ENCODE measurements at places on chromosomes 11 and 22.

GRCh38 chr11:134677397-134677822 lies 265.4 kb upstream of the B3GAT1 start:
- no peak for DNase-seq

DNA sequence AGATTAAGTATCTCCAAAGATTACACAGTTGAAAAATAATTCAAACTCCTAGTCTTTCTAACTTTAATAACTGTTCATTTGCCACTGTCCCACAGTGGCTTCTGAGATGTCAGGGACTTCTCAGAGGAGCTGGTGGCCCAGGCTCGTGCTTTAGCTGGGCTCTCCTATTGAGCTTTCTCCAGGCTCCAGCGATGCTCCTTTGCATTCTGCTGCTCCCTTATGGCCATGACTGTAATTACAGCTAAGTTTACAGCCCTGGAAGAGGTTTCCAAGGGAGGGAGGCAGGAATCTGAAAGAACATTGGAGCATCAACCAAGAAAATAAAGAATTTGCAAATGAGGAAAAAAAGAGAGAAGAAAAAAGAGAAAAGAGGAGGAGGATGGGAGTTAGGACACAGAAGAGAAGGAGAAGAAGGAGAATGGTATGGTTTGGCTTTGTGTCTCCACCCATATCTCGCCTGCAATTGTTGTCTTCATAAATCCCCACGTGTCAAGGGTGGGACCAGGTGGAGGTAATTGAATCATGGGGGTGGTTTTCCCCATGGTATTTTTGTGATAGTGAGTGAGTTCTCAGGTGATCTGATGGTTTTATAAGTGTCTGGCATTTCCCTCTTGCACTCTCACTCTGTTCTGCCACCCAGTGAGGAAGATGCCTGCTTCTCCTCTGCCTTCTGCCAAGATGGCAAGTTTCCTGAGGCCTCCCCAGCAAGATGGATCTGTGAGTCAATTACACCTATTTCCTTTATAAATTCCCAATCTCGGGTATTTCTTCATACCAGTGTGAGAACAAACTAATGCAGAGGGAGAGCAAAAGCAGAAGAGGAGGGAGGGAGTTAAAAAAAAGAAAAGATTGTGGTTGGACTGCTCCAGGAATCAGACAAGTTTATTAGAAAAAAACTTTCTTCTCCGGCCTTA lies 857.0 kb downstream of the KCNA4 start:
- DNase-seq, result no peak

DNA sequence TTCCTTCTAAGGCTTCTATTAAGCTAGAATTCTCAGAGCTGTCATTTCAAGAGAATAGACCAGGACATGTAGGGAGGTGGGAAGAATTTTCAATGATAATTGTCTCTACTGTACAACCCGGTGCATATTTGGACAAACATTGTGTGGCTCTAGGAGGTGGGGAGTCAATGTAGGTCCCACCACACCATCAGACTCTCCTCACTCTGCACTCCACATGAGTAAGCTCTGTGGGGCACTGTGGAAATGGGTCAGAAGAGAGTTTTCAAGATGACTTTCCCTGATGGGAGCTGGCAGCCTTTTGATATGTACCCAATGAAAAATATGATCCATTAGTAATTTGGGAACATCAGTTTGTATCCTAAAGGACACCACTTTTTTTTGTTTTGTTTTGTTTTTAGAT lies 33.2 kb downstream of the OR2AG2 start:
- DNase-seq, result no peak

GRCh38 chr11:25702417-25702816 lies 629.5 kb upstream of the ANO3 start:
- no peak for DNase-seq

GRCh38 chr11:84420271-84420670 lies 1134.1 kb upstream of the CCDC90B start:
- DNase-seq, result no peak

DNA sequence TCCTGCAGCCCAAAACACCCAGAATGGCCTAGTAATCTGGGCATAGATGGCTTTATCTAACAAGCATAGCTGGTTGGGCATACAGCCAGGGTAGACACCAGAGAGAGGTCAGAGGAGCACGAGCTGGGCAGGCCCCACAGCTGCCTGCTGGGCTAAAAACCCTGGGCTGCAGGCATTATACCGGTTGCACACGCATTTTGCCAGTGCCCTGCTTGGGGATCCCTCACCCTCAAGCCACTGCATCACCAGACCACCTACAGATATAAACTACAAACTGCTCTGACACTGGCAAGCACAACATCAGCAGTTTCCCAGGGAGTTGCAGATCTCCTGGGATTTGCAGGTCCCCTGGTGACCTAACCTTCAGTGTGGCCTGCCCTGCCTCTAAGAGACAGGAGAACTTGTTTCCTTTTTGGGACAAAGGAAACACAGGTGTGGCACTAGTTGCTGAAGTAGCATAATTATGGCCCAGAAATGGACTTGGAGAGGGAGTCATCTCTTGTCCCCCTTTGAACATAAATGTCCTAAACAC lies 79.1 kb upstream of the SC5D start:
- DNase-seq, result no peak

DNA sequence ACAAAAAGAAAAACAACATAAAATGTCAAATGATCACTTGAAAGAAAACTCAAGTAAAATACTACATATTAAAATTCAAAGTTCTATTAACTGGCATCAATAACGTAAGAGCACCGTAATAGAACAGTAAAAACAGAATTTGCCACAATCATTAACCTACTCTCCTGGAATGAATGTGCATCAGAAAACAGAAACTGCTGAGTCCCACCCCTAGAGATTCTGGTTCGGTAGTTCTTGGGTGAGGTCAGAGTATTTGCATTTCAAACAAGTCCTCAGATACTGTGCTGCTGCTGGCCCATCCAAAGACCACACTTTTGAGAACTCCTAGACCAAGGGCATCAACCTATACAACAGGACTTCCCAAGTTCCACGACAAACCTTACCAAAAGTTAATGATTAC lies 23.5 kb downstream of the PITPNB start:
- DNase-seq, result no peak

- no peak for DNase-seq
Observed at GRCh38 chr22:48488149-48488551, 1339.5 kb downstream of the BRD1 start.

GRCh38 chr11:69319255-69320106 lies 25.5 kb downstream of the MYEOV start:
- no peak for DNase-seq

DNA sequence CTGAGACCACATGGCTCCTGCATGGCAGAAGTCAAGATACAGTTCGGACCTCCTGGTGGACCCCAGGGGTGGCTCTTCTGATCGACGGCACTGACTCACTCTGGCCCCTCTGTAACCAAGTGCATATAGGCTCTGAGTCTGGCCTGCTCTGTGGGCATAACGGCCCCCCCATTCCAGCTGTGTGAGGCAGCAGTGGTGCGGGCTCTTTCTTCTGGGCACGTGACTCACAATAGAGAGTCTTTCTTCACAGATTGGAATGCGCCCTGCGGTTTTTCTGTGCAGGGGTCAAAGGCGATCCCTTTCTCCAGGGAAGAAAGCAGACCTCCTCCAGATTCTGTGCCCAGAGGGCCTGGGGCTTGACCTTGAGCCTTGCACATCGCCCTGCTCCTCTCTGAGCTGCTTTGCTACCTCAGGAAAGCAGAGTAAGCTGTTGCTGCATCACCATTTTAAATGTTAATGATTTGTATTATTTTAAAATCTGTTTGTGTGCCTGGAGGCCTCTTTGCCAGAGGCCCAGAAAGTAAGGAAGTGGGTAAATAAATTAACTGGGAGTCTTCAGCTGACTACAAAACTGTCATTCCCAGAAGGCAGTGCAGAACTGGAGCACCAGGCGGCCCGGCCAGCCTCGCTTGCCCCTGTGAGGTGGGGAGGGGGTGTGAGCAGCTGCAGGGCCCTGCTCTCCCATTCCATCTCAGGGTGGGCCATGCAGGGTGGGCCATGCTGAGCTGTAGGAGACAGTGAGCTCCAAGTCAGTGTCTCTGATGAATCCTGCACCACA lies 199.0 kb downstream of the GRIK4 start:
- DNase-seq, result no peak

GRCh38 chr11:33531743-33532181 lies 168.9 kb downstream of the C11orf91 start:
- peak; percentile 57 for DNase-seq

- no peak for DNase-seq
Observed at GRCh38 chr11:114272311-114272710, 23.9 kb upstream of the NNMT start.

DNA sequence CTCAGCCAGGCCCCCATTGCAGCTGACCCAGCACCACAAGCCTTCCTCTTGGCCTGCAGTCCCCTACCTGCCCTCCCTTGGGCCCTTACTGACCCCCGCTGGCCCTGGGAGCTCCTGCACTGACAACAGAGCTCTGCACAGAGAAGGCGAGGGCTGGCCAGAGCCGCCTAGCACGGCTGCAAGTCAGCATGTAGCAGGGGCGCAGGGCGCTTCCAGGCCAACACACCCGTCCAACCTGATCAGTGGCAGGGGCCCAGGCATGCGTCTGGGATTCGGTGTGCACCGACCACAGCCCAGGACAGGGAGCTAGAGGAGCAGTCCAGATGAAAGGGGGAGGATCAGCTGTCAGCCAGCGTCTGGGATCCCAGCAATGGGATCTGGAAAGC lies 7.6 kb downstream of the WNT7B start:
- DNase-seq, result no peak

All from gastrocnemius medialis (tissue), 4 donors.